ENCODE measurements at places on chromosomes 2 and 18.

- no peak for DNase-seq
Measured at GRCh38 chr2:198157314-198157713, 352.9 kb downstream of the PLCL1 start.

GRCh38 chr2:11807156-11808015 is 61.0 kb downstream of the LPIN1 start:
- no peak for DNase-seq

- no peak for DNase-seq
Measured at GRCh38 chr2:14932285-14932684, 299.8 kb downstream of the LRATD1 start.

- no peak for DNase-seq
Measured at GRCh38 chr18:41657189-41657588, 297.8 kb upstream of the PIK3C3 start.

DNA sequence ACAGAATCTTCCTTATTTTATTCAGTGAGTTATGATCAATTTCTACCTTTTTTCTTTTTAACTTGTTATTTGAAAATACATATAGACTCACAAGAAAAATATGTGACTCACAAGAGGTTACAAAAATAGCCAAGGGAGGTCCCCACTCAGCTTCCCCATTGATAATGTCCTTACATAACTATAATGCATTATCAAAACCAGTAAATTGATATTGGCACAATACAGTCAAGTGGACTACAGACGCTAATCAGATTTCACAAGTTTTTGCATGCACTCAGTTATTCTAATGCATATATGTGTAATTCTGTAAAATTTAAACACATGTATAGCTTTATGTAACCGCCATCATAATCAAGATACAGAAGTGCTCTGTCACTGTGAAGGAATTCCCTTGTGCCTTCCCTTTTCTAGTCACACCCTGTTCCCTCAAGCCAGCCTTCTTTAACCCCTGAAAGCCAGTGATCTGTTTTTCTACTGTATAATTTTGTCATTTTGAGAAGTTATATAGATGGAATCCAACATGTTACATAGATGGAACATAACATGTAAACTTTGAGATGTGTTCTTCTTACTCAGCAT is 118.4 kb downstream of the ALMS1 start:
- DNase-seq: no peak

DNA sequence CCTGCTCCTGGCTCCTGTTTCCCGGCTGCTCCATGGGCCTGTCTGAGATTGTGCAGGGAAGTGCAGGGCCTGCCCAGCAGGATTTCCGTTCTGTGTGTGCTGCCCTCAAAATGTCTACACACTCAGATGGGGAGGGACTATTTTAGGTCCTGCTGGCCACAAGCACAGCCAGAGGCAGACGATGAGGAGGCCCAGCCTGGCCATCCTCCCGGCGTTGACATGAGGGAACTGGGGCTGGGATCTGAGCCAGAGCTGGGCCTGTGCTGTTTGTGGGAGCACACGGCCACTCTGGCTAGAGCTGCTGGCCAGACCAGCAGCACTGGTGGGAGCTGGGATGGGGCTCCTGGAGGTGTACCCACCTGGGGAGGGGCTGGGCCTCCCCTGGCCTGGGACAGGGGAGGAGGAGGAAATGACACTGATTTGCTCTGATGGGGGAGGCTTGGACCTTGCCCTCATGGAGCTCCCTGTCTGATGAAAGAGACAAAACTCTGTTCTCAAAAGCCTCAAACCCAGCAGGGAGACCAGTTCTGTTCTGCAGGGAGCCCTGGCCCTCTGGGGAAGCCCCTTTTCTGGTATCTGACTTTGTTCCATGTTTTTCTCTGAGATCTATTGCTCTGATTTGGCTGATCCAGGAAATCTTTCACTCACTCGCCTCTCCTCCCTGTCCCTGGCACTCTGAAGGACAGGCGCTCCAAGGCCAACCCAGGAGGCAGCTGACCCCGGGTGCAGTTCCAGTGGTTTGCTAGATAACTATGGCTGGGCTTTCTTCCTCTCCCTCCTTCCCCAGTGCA is 161.8 kb downstream of the DYSF start:
- no peak for DNase-seq

- no peak for DNase-seq
Measured at GRCh38 chr18:57819119-57819518, 16.0 kb upstream of the ATP8B1 start.

DNA sequence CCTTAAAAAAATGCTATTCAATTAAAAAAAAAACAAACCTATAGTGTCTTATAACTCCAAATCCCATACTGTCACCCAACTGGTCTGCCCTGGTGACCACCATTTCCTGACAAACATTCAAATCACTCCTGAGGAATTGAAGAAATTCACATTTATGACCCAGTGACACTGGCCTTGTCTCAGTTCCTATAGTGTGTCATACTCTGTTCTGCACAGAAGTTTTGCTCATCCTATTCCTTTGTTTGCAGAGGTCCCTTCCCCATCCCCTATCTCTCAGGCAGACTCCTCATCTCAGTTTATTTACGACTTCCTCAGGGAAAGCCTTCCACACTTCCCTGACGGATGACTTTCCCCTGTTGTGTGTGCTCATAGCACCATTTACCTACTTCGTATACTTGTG is 14.7 kb downstream of the ZC3H6 start:
- DNase-seq: no peak

- no peak for DNase-seq
Measured at GRCh38 chr18:21449367-21450290, 150.9 kb downstream of the ESCO1 start.

DNA sequence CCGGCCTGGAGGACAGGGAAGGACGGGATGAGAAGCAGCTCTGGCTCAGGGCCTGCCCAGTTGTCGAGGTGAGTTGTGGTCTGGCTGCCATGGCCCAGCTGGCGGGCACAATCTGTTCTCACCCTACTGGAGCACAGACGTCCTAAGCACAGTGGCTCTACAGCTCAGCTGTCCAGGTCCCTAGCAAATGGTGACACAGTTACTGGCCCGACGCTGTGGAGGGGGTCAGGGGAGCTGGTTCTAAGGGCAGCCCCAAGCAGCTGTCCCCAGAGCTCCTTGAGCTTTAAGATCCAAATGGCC is 32.9 kb downstream of the KCNK3 start:
- DNase-seq: no peak

DNA sequence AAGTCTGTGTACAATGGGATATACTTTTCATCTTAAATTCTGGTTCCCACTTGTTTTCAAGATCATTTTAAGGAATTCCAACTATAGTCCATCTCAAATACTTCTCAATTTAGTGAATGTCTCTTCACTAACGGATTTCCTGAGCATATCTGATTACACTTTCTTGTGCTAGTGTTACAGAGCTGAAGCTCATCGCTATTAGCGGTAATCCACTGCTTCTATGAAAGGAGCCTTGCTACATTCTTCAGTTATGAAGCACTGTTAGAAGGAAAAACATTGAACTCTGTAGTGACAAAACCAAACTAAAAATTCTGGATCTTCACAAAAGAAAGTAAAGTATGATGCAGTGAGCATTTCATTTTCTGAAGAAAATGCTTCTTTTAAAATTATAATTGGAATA is 72.0 kb downstream of the AGPS start:
- DNase-seq: no peak

DNA sequence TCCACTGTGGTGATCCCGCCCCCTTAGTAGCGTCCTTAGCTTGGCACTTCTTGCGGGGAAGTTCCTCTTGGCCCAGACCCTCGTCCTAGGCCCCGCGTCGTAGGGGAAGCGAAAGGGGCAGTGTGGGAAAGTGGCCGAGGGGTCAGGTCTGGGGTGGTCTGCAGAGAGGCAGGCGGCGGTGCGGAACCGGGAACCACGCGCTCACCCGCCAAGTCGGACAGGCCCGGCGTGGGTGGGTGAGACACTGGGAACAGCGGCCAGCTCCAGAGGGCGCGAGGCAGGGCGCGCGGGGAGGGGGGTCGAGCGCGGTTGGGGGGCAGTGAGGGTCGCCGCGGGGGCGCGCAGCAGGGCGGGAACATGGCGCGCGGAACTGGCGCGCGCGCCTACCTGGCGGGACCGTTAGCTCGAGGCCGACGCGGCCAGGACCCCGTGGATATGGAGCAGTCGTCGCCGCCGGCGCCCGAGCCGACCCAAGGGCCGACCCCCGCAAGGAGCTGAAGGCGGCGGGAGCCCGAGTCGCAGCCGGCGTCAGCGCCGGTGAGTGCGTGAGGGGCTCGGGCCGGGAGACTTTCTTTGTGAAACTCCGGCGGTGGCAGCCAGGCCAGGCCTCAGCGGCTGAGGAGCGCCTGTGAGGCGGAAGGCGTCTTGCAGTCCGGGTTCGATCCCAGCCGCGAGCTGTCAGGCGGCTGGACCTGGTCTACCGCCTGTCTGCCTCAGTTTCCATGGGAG is 2896.7 kb upstream of the TEKT4 start:
- DNase-seq: no peak

GRCh38 chr18:62211325-62211828 is 24.3 kb downstream of the RELCH start:
- DNase-seq: no peak

- DNase-seq: no peak
Measured at GRCh38 chr2:155021618-155022017, 323.1 kb downstream of the KCNJ3 start.

DNA sequence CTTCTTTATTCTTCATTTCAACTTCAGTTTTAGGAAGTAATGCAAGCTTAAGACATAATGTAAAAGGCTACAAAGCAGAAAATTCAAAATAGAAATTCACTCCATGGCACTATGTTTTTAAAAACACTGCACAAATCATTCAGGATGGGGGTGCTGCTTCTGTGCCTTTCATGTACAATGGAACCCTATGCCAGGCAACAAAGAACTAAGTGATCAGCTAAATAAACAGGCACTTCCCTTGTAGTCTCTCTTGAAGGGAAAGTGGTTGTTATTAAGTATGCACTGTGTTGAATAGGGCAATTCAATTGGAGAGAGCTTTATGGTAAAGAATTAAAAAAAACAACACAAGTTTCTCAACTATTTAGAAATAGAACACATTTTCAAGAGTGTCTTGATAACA is 10.9 kb upstream of the ERBB4 start:
- DNase-seq: no peak

DNA sequence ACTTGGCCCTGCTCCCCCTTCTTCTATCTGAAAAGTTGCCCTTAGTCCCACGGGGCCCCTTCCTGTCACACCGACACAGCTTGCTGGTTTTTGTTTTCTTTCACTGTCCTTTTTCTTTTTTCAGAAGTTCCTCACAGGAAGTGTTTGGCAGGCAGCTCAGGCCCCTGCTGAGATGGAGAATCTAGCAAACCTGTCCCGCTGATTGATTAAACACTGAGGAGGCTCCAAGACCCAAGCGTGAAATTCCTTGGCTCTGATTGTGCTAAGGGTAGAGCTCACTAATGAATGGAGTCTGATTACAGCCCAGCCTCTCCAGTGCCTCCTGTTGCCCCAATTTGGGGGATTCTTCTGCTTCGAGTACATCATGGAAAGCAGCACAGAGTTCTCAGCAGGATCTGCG is 365.9 kb upstream of the MEX3C start:
- DNase-seq: no peak

All from stimulated activated CD8-positive, alpha-beta memory T cell treated with anti-CD3 and anti-CD28 coated beads, Interleukin-15, amount 100 ng/mL, for 24 hours (primary cell).